ENCODE measurements at places on chromosomes 1 and 21.
A peak's percentile ranks its signal among the peaks of the same experiment; 100 is the strongest.

- DNase-seq = peak; percentile 49
Measured at GRCh38 chr1:111406321-111406768, 21.2 kb downstream of the OVGP1 start.

DNA sequence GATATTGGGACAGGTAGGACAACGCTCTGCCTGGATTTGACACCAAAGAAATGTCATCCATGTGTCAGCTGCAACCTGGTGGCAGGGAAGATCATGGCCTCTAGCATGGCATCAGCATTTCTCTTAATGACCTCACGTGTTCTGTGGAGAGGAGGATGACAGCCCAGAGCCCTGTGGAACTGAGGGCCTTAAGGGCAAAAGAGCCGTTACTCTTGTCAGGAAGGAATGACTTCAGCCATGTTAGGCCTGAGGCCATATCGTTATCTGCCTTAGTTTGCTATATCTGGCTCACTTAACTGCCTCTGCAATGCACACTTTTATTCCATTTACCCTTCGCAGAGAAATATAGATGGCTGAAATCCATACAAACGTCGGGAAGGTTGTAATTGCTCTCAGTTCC lies 83.2 kb upstream of the PBX1 start:
- no peak for DNase-seq

- DNase-seq = no peak
Measured at GRCh38 chr1:170670802-170671628, 7.1 kb downstream of the PRRX1 start.

- DNase-seq = no peak
Measured at GRCh38 chr1:5466487-5466886, 525.7 kb downstream of the NPHP4 start.

DNA sequence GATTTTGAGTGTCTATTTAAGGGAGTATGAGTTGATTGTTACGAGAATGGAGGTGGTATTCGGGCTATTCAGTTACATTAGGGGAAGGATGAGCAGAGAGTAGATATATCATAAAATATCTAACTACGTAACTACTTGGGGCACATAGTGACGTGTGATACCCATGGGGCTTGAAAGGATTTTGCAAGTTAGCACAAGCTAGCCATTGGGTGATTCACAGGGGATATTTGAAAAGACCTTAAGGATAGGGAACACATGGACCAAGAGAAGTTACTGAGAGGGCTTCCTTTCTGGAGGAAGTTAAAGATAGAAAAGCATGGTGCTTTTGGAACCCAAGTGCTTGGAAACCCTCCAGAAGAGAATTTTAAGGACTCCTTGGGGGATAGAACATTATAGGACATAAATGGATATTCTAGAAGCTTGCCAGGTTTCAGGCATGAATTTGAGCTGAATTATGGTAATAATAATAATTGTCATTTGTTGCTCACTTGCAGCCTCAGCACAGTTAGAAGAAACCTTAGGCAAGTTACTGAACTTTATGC lies 5.4 kb downstream of the DISP1 start:
- no peak for DNase-seq

DNA sequence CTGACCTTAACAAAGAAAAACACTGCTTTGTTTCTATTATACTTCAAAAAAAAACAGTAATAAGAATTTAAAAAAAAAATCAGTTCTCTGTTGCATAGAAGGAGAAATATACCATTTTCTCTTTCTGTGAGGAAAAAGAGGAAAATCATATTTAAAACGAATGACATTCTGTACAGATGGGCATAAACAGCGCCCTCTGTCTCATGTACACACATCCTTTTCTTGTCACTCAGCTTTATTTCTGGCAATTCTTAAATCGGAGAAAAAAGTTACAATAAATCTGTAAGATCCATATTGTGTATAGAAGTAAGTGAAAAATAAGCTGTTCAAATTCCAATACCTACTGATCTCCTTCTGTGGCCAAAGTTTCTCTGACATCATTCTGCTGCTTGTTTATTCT lies 245.4 kb downstream of the SMYD3 start:
- no peak for DNase-seq

DNA sequence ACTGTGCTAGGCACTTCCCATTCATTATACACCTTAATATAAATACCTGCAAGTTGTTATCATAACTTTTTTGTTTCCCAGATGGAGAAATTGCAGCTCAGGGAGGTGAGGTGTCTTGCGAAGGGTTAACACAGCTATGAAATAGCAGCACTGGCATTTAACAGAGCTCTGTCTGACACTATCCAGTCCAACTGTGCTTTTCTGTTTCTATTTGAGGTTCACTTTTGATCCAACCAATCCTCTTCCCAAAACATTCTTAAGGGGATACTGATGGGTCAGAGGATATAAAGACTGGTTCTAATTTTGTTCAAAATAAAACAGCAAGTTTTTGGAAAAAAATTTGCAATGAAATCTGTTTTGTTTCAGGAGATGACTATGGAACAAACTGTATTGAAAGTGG lies 46.5 kb upstream of the C8B start:
- no peak for DNase-seq

GRCh38 chr21:46206163-46207005 lies 22.1 kb upstream of the SPATC1L start:
- no peak for DNase-seq

- no peak for DNase-seq
Measured at GRCh38 chr1:30790850-30791778, 33.5 kb upstream of the LAPTM5 start.

GRCh38 chr1:26278303-26278702 lies 1.6 kb upstream of the SH3BGRL3 start:
- DNase-seq = no peak

GRCh38 chr1:172286629-172287076 lies 133.8 kb upstream of the C1orf105 start:
- DNase-seq = no peak

DNA sequence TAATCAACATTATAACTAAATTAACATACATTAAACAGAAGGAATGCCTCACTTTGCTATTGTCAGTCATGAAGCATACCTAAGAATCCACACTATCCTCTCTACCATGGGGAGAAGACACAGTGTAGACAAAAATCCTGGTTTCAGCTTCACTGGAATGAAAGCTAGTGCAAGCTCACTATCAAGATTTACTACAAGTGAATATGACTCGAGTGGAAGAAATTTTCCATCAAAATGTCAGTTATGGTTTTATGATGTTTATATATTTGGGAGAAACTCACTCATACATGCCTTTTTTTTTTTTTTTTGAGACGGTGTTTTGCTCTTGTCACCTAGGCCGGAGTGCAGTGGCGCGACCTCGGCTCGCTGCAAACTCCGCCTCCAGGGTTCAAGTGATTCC lies 424.3 kb downstream of the KCNT2 start:
- DNase-seq = no peak

DNA sequence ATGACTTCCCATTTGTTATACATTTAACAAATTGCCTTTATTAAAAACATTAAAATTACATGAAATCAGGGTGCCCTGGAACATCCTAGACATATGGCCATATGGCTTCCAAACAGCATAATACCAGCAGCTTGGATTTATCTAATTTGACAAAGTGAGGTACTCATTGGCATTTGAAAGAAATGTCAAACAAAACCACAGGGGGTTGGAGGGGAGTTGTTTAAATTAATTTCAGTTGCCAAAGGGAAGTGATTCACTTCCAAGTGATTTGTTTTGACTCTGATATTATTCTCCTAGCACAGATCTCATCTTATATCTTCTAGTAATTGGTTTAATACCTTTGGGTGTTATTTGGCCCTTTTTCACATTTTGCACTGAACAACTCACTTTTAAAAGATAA lies 24.5 kb upstream of the POU2F1 start:
- DNase-seq = no peak

DNA sequence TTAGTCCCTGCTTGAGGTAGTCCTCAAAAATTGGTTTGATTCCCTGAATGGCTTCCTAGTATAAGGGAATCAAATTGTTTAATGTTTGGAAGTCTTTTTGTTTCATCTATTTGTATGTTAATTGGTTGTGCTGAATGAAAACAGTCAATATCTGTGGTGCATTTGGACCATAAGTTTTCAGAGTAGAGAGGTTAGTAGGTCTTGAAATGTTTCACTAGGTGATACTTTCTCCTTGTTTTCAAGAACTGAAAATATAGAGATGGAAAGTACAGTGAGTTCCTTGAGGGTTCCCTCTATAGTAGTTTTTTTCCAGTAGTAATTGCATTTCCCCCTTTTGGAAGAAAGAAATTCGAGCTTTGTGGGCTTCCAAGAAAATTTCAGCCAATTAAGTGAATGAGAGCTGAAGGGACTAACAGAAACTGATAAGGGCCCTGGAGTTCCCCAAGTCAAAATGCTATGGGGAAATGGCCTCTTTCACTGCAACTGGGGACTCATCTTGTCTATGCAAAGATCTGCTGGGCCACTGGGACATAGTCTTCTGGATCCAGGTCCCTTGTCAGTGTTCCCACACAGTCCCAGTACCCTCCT lies 18.6 kb upstream of the CEP350 start:
- no peak for DNase-seq

GRCh38 chr1:196098000-196098399 lies 510.2 kb downstream of the KCNT2 start:
- no peak for DNase-seq

DNA sequence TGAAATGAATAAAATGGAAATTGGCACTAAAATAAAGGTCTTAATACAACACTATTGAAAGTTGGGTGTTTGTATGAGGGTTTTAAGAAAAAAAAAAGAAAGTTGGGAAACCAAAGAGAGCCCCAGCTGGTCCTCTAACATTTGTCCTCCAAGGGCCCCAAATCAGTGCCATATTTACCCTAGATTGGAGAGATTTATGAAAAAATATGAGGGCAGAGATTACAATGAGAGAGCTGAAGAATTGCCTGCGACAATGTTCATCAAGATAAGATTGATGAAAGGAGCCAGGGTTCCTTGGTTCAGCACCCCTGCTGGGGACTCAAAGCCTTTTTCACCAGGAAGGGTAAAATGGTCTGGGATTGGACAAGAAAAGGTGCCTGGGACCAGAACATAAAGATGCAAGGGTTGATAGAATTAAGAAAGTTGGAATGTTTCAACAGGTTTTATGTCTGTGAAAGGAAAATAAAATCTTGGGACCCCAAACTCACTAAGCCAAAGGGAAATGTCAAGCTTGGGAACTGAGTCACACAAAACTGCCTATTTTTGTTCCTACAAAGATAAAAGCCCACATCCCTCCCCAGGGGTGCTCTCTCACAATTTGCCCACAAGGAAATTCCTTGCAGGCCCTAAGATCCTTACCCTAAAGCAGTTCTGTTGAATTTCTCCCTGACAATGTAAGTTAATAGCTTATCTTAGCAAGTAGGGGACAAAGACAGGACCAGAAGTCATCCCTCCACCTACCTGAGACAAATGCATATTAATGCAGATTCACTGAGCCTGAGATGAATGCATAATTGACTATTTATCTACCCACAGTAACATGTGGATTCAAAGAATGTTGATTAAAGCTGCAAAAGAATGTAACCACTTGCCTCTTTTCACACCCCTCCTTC lies 26.8 kb downstream of the CBR1 start:
- DNase-seq = no peak

DNA sequence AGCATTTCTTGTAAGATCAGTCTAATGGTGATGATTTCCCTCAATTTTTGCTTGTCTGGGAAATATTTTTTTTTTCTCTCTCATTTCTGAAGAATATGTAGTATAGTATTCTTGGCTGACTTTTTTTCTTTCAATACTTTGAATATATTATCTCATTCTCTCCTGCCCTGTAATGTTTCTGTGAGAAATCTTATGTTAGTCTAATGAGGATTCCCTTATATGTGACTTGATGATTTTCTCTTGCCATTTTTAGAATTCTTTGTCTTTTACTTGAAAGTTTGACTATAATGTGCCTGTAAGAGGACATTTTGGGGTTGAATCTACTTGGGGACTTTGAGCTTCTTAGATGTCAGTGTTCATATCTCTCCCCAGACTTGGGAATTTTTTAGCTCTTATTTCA lies 40.0 kb upstream of the PCBP3 start:
- no peak for DNase-seq

- DNase-seq = no peak
Measured at GRCh38 chr21:33189824-33190223, 39.9 kb upstream of the IFNAR2 start.

DNA sequence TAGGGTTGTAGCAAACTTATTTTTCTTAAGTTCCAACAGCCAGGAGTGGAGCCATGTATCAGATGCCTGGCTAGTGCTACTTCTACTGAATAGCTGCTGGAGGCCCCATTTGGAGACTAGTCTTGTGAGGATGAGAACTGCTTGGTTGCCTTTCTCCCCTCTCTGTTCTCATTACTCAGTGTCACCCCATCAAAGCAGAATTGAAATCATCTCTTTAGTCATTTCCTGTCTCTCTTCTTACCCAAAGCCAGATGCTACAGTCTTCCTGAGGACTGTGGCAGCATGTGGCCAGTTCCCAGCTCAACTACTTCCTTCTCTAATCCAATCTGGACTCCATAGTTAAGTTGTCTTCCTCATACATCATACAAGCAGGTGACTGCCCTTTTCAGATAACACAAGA lies 197.5 kb downstream of the BRINP2 start:
- DNase-seq = no peak

- DNase-seq = no peak
Measured at GRCh38 chr1:181855380-181855779, 206.1 kb downstream of the ZNF648 start.

DNA sequence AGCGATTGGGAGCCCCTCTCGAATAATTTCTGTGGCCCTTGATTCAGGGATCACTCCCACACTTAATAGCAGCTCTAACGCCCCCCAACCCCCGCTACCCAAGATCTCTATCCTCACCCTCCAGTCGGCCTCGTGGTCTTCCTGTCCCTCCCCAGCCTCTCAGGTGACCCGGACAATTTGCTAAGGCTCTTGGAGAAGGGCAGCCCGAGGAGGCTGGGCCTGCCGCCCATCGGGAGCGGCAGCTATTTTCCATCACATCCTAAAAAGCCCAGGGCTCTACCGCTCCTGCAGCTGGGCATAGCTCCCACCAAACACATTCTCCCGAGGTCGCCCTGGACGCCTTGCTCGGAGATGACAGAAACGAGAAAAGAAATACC lies 12.0 kb upstream of the PHLDA3 start:
- DNase-seq = no peak

- no peak for DNase-seq
Measured at GRCh38 chr21:43721939-43722338, 3.0 kb downstream of the PDXK start.

- DNase-seq = no peak
Measured at GRCh38 chr21:44378646-44379514, 25.5 kb downstream of the TRPM2 start.

- no peak for DNase-seq
Measured at GRCh38 chr1:239993366-239993765, 98.3 kb upstream of the FMN2 start.

- DNase-seq = no peak
Measured at GRCh38 chr1:214044438-214045214, 56.9 kb downstream of the PROX1 start.

GRCh38 chr1:6096243-6097116 lies 50.8 kb downstream of the KCNAB2 start:
- no peak for DNase-seq

GRCh38 chr1:71986160-71986559 lies 296.2 kb downstream of the NEGR1 start:
- DNase-seq = no peak

GRCh38 chr1:45205011-45205909 lies 1.1 kb downstream of the ZSWIM5 start:
- DNase-seq = no peak

Data from GM12891 (cell line).